ENCODE measurements at places on chromosomes 5 and 9.

- no peak for DNase-seq
Observed at GRCh38 chr9:81623778-81624177, 65.6 kb downstream of the TLE1 start.

DNA sequence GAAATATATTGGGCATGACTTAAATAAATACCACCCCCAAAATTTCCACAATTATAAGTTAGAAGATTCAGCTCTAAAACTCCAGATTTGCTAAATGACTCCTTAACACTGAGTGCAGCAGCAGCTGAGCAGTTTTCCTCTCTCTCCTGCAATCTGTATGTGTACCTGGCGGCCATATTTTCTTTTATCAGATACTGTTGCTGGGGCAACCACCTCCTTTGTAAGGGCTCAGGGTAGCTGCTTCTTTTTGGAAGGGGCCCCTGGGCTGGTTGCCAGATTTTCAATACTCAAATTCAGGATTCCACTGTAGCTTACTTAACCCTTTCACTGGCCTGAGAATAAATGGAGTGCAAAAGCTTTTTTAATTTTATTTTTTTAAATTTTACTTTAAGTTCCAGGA is 197.0 kb downstream of the TAF11L14 start:
- no peak for DNase-seq

GRCh38 chr5:166596043-166596442 is 1695.4 kb upstream of the WWC1 start:
- DNase-seq = no peak

DNA sequence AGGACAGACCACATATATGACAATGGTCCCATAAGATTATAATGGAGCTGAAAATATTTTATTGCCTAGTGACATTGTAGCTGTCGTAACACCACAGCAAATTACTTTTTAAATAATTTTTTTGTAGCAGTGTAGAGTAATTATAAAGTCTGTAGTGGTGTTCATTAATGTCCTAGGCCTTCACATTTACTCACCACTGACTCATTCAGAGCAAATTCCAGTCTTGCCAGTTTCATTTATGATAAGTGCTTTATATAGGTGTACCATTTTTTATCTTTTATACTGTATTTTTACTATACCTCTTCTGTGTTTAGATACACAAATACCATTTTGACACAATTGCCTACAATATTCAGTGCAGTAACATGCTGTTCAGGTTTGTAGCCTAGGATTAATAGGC is 67.6 kb downstream of the TLE4 start:
- no peak for DNase-seq

DNA sequence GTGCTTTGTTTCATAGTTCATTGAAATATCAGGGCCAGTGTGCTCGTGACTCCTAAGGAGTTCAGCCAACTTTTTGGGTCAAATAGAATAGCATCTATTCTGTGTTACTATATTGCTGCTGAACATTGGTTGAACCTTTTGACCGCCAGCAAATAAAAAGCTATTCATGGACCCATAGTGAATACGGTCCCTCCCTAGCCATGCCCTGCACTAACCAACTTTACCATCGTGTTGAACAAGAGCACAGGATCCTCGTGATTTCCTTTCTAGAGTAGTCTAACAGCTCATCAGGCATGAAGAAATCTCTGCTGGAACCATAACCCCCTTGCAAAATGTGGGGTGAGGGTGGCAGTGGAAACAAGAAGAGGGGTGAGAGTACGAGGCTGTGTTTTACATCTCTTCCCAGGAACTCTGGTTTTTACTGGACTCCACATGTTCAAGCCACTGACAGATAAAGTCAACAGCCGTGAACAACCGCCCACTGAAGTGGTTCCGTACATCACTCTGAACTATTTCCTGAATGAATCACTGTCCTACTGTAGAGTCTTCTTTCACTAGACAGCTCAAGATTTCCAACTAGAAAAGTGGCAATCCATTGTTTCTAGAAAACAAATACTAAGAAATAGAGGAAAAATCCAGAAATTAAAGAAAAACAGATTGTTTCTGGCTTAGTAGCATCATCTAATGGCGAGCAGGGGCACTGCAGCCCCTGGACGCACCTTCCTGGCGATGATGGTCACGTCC is 70.1 kb upstream of the SPATA31E1 start:
- DNase-seq = no peak

- DNase-seq = peak; percentile 64
Observed at GRCh38 chr9:75083188-75083970, 4.6 kb downstream of the NMRK1 start.

DNA sequence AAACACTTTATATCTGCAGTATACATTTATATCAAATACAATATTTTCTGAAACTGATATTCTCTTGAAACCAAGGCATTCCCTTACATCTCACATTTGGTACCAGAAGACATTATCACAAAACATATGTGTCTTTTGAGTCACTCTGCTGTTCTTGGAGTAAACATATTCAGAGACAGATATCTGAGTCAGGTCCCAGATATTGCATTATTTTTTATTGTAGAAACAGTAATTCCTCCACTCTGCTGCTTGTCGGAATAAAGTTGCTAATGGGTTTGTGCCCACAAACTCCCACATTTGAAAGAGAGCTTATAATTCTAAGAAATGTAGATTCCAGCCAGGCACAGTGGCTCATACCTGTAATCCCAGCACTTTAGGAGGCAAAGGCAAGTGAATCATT is 261.1 kb upstream of the DAPK1 start:
- no peak for DNase-seq

GRCh38 chr5:113900816-113901215 is 387.3 kb downstream of the YTHDC2 start:
- no peak for DNase-seq

DNA sequence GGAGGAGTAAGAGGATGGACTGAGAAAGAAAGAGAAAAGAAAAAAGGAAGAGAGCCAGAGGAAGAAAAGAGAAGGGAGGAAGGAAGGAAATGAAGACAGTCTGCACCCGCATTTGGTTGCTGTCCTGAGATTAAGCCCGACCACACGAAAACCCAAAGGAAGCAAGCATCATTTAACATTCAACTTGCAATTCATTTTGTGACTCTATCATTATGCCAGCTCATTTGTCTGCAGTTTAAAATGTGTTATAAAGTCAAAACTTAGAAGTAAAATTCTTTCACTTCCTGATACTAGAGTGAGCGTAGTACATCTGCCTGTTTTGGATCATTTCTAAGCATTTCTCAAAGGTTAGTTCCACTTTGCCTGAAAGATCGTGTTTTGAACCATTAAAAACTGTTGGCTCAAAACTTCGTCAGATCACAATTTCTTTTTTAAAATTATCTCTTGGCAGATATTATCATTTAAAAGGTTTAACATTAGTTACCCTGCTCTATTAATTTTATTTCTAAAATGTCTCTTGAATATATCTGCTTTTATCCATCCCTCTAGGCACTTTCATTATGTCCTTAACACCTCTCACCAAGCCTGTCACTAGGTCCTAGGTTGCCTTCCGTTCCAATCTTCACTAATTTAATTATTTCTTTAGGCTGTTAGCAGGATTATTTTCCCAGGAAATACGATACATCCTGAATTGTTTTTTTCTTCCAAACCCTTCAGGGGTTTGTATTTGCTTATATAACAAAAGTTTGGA is 240.9 kb downstream of the TLE4 start:
- peak; percentile 22 for DNase-seq

GRCh38 chr9:120688758-120689157 is 25.5 kb downstream of the MEGF9 start:
- DNase-seq = no peak

- no peak for DNase-seq
Observed at GRCh38 chr5:104050436-104050835, 487.8 kb upstream of the NUDT12 start.

- DNase-seq = no peak
Observed at GRCh38 chr9:68981789-68982188, 32.1 kb downstream of the PRKACG start.

- DNase-seq = no peak
Observed at GRCh38 chr5:168916852-168917251, 337.7 kb upstream of the PANK3 start.

DNA sequence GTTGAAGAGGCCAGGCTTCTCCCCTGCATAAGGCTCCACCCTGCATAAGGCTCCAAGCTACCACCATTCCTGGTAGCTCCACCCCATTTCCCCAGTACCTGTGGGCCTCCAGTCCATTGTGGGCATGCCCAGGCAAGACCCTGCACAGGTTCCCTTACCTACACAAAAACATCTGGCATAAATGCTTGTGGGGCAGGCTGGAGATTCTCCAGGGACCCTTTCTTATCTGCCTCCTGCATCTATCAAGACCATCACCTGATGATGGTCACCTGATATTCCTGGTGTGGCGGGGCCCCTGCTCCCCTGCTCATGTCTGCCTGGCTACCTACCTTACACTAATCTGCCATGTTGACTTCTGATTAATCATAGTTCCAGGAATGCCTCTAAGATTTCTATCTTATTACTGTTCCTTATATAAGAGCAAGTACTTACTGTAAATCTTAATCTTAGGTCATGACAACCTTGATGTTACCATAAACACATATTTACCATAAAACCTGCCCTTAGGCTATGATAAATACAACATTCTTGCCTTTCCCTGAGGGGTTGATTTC is 41.0 kb downstream of the FGD3 start:
- no peak for DNase-seq

DNA sequence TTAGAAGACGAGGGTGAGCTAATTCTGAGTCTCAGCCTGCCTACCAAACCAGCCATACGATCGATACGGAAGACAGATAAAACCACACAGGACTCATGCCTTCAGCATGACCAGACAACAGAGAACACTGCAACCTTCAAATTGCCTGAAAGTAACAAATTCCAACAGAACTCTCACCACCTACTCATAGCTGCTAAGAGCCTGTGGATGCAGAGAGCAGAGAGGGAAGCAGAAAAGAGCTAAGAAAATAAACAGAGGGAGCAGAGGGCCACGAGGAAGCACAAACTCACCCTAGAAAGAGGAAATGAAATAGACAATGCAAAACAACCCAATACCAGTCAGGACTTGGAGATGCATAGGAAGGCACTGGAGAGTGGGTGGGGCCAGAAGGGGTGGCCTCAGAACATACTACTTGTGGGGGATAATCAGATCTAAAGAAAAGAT is 86.7 kb upstream of the TAS2R1 start:
- DNase-seq = no peak

DNA sequence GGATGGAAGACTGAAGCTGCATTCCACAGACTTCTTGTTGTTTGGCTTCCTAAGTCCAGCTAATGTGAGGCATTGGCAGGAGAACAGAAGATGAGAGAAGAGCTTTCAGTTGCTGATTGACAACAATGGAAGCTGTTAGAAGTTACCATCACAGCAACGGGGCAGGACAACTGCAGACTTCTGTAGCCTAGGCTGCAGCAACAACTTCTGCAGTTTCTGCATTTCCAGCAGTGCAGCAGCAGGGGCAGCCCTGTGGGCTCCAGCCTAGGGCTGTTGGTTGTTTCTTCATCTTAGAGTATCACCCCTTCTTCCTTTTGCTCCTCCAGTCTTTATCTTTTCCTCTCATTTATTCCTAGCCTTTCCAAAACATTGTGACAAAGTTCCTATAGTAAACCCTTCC is 528.8 kb upstream of the PTGER4 start:
- no peak for DNase-seq

DNA sequence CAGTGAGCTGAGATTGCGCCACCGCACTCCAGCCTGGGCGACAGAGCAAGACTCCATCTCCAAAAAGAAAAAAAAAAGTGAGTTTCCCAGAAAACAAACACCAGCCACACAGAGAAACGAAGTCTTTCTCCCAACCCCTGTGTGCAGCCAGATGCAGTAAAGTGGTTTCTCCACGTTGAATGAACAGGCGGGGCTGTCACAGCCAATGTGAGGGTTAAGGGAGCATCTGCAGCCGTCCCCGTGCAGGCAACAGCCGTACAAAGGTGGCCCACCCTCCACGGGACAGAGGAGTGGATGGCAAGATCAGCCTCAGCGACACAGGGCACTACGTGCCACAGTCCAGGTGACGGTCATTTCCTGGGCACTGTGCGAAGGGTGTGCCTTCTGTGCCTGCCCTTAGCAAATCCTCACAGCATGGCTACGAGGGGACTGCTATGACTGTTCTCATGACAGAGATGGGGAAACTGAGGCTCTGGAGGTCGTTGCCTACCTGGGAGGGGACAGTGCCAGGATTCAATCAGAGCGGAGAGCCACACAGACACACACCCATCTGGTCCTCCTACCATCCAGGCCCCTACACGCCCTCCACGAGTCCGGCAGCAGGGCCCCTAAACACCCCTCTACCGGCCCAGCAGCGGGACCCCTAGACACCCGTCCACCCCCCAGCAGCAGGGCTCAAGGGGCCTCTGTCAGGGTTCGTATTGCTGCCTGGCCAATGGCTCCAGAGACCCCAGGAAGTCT is 2.3 kb downstream of the VAV2 start:
- DNase-seq = no peak

GRCh38 chr9:83724436-83724835 is 16.7 kb upstream of the UBQLN1 start:
- no peak for DNase-seq

DNA sequence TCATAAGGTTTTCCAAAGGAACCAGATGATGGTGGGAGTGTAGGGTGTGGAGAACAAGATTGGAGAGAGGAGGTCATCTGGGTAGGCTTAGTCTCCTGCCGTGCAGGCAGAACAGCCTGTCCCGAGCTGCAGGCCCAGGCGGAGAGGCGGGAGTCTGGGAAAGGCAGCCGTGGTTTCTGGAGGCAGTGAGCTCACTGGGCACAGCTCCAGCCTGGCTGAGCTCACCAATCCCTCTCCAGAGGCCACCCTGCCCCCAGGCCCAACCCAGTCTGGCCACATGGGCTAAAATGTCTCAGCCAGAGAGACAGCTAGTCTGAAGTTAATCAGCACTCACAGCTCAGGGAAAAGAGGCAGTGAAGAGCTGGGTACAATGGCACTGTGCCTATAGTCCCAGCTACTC is 12.3 kb downstream of the P4HA2 start:
- DNase-seq = no peak

GRCh38 chr5:1726469-1726865 is 73.2 kb downstream of the MRPL36 start:
- no peak for DNase-seq

DNA sequence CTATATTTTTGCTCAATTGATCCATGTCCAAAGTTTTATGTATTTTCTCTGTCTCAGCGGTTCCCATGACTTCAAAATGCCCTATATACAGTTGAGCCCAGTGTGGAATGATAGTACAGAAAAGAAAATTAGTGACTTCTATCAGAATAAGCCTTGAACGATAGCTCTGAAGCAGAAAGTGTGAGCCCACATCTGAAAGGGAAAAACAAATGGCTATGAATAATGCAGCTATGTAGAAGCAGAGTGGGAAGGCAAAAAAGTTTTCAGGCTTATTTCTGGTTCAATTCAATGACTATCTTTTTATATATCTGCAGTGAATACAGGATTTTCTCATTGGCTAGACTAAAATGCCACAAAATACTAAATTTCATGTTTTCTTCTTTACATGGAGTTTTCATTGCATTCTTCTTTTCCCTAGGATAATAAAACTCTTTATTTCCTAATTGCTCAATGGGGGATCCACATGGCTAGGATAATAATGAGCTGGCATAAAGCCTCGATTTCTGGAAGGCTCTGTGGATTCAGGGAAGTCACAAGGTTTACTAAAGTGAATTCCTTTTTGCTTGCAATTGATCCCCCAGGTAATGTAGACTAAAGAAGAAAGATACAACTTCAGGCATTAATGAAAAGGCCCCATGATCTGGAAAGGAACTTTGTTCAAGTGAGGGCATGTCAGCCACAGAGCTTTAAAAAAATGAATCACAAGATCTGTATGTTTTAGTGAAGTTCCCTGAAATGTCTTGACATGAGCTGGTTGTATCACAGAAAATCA is 377.0 kb upstream of the RIOK2 start:
- DNase-seq = no peak
